ENCODE measurements at places on chromosomes 12 and 14. TPM values are rescaled to one million over a fixed set of nuclear protein-coding genes. Genes with fewer than 3 reads are reported as not detected.

DNA sequence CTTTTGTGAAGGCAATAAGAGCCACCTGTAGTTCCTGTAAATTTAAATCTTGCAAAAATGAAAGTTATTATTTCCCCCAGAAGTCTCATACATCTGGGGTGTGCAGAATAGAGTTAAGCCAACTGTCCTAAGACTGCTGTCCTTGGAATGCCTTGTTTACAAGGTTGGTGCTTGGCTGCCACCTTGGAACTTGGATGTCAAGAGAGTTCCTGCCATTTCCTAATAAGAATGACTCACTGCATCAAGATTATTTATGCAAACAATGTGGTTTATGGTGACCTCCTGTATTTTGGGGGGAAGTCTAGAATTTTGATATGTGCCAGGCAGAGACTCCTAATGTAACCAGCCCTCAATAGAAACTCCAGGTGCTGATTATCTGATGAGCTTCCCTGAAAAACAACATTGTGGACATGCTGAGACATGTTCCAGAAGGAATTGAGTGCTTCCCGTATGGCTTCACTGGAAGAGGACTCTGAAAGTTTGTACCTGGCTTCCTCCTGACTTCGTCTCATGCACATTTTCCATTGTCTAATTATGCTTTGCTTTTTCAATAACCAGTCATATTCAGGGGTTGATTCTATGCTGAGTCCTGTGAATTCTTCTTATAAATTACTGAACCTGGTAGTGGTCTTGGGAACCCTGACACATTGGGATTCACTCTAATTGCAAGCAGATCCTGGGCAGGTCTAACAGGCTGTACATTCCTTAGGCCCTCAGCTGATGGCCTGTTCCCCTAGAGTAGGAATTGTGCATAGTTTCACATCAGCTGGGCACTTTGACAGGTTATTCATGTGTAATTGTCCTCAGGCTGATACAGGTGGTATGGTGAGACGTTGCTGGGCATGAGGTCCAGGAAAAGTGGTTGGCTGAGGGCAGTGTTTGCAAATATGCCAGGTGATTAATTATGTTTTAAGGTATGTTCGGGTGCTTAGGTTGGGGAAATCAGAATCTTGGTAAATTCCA, 1370.7 kb upstream of the TMEM132C start:
- no peak for DNase-seq

- DNase-seq, result no peak
Observed at GRCh38 chr14:54483073-54483745, 5.6 kb downstream of the GMFB start.

DNA sequence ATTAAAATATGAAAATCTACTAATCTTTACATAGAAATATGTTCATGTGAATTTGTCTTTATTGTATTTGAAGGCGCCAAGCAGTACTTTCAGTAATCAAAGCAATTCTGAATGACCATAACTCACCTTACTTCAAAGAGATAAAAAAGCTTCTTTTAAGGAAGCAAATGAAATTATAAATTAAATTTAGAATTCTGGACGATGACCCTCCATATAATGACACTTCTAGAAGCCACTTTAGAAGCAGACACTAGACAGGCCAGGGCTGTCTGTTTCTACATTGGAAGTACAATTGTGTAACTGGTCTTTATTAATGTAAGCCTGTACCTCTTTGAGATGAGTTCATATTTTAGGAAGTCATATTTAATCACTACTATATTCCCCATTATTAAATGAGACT, 222.9 kb downstream of the CNTN1 start:
- no peak for DNase-seq

- DNase-seq, result peak; percentile 63
Observed at GRCh38 chr12:131060011-131060703, 106.5 kb downstream of the ADGRD1 start.

GRCh38 chr12:41250748-41251147, 62.6 kb downstream of the PDZRN4 start:
- no peak for DNase-seq

DNA sequence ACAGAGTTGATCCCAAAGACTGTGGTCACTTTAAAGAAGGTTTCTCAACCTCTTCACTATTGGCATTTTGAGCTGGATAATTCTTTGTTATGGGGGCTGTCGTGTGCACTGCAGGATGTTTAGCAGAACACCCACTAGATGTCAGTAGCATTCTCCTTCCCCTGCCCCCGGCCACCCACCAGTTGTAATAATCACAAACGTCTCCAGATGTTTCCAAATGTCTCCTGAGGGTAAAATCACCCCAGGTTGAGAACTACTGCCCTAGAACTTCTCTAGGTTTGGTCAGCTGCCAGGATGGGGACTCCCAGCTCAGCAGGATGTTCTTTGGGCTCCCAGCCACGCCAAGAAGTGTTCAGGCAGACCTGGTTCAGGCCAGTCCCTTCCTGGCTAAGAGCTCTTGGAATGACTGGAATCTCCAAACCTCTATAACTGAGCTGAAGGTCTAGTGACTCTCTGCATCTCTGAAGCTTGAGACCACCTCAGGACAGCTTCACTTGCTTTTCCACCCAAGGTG, 12.5 kb upstream of the AJUBA start:
- no peak for DNase-seq

DNA sequence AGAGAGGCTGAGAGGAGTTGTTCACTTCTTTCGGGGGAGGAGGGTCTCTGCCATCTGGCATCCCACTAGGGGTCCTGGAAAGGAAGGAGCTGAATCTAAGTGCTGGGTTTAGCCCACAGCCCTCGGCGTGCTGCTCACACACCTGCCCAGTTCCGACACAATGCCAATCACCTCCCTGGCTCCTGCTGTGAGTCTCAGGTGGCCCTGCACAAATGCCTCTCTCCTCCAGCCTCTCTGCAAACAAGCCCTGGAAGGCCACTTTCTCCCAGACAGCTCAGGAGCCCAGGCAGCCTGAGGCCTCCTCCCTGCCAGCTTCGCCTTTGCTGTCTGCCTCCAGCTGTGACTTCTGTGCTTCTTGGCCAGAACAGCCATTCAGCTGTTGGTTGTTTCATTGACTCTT, 51.2 kb downstream of the SMIM41 start:
- peak; percentile 66 for DNase-seq

GRCh38 chr14:103828315-103828967, 18.9 kb downstream of the PPP1R13B start:
- no peak for DNase-seq

- DNase-seq, result no peak
Observed at GRCh38 chr12:9650151-9650576, 19.3 kb upstream of the CLEC2D start.

GRCh38 chr14:51652168-51653078, 713 bp downstream of the FRMD6 start:
- DNase-seq, result peak; percentile 81

The C12orf50 gene
- total RNA-seq, result 0.05 TPM

The ANO2 gene
- 13.6 TPM for total RNA-seq

The OTOGL gene
- 0.51 TPM for total RNA-seq

Measured in cardiac septum (tissue), 1 donor.